Progenitor cell of endocrine pancreas (in vitro differentiated cells): ENCODE measurements at places on chromosomes 7 and 10.

- no peak for DNase-seq
These were observed 10.5 kb downstream of the CARD11 start for GRCh38 chr7:3033136-3033535.

- no peak for DNase-seq
These were observed 43.8 kb downstream of the FZD9 start for GRCh38 chr7:73477376-73477775.

- DNase-seq: no peak
These were observed 81.3 kb downstream of the PRKCQ start for GRCh38 chr10:6498771-6499170.

DNA sequence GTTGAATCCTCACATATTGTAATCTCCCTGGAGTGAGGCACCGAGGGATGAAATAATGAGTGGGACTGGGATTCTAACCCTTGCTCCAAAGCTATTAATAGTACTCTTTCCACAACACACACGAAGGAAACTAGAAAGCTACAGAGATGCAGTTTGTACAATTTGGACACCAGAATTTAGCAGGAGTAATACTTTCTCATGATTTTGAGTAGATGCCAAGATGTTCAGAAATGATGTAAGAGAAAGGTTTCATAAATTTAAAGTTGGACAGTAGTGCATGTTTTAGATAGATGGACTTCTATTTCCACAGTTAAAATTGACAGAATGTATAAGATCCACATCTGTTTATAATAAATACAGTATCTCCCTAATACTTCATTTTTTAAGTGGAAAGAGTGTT is 46.5 kb downstream of the PRR15 start:
- DNase-seq: no peak

DNA sequence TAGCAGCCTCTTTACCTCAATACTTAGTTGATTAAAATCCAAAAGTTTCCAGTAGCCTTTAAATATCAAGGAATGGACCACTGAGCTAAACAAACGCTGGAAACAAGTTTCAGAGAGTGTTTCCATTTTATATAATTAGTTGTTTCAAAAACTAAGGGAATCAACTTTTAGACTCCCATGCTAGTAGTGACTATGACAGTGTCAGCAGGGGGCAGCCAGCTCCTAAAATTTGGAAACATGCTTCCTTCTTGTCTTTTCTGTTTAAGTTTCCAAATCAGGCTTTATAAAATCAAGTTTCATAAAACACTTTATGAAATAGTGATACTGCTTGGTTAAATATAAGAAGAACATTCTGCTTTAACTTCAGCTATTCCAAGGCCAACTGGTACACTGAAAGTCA is 138.2 kb upstream of the TMEM229A start:
- no peak for DNase-seq

GRCh38 chr10:127203067-127203466 is 6.7 kb upstream of the INSYN2A start:
- no peak for DNase-seq

DNA sequence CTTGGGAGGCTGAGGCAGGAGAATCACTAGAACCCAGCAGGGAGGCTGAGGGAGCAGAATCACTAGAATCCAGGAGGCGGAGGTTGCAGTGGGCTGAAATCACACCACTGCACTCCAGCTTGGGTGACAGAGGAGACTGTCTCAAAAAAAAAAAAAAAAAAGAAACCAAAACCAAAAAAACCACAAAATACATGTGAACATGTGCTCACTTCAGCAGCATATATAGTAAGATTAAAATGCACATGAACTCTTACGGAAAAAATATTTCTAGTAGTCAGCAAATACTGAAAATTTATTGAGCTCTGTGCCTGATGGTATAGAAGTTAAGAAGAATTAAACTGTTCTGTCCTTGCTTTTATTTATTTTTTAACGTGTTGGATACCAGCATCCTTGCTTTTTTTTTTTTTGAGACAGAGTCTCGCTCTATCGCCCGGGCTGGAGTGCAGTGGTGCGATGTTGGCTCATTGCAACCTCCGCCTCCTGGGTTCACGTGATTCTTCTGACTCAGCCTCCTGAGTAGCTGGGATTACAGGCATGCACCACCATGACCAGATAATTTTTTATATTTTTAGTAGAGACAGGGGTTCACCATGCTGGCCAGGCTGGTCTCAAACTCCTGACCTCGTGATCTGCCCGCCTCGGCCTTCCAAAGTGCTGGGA is 9.6 kb upstream of the ZNF487 start:
- DNase-seq: no peak

DNA sequence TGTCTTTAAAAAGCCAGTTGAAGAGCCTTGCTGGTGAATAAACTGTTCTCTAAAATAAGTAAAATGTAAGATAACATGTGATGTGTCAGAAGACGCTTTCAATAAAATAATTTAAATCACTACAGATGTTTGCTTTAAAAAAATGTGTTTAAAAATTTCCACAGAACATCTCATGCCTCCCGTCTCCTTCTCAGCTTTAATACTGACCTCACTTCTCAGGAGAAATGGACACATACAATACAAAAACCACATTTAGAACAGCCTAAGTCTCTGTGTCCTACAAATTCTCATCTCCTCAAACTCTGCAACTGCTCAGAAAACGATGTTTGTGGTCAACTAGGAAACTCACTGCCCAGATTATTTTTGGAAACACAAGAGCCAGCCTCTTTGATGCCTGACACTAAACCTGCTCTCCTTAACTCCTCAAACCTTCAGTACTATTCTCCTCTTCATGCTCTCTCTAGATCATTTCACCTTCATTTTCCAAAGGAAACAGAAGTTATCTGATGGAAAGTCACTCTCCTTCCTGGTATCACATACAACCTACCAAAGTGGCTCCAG is 120.3 kb downstream of the ZNF438 start:
- no peak for DNase-seq

DNA sequence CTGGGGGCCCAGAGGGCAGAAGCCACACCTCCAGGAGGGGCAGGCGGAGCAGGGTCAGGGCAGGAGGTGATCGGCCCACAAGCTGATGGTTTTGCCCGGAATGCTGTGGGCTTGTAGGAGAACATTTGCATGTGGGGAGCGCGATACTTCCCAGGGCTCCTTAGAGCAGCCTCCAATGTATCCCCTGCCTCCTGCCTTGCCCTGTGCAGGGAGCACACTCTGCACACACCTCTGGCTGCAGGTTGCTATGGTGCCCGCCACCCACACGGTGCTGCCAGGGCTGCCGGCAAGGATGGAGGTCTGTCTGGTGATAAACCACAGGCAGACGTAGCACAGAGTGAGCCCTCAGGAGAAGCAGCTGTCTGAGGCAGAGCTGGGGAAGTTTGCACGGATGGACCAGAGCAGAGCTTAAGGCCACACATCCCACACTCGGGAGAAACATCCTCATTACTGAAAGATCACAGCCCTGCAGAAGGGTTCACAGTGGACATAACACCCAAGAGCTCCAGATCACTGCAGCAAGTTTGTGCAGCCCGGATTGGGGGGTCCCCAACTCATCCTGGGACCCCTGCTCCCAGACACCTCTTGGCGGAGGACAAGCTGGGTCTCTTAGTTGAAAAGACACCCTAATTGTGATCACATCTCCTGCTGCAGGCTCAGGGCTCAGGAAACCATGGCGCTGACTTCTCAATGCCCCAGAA is 41.8 kb downstream of the VIPR2 start:
- no peak for DNase-seq

- no peak for DNase-seq
These were observed 2.7 kb downstream of the LHPP start for GRCh38 chr10:124464028-124464965.
